ENCODE measurements at places on chromosomes 5 and 9.

DNA sequence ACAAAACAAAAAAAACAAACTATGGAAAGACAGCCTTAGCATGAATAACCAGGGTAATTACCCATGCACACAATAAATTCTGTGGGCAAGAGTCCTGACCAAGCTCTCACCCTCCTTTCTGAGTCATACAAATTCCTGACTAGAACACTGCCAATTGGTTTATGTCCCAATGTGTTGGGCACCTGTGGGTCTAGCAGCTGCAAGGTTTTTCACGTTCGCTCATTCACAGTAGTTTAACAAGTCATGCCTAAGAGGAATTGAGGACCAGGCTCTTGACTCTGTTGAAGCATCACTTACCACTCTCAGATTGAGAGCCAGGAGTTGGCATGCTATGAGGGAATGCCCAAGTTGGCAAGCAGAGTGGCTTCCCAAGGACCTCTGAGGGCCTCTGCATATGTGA is 205.5 kb upstream of the SLC24A2 start:
- DNase-seq: no peak

DNA sequence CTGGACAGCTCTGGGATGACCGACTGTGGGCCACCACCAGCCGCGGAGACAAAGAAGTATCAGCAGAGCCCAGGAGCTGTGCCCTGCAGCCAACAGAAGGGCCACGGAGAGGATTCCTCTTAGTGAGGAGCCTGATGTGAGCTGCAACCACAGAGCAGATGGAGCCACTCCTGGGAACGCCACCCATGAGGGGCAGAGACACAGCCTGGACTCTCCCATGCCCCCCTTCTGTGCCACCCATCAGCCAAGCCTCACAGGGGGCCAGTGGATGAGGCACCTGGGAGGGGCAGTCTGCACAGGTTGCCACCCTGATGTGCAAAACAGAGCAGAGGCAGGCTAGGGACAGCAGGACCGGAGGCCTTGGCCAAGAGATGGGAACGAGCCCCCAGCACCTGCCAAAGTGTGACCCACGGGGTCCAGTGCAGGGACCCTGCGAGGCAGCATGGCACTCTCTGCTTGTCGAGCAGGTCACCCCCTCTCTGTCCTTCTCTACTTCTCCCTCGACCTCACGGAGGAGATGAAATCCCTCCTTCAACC is 380.7 kb upstream of the IRX1 start:
- no peak for DNase-seq

DNA sequence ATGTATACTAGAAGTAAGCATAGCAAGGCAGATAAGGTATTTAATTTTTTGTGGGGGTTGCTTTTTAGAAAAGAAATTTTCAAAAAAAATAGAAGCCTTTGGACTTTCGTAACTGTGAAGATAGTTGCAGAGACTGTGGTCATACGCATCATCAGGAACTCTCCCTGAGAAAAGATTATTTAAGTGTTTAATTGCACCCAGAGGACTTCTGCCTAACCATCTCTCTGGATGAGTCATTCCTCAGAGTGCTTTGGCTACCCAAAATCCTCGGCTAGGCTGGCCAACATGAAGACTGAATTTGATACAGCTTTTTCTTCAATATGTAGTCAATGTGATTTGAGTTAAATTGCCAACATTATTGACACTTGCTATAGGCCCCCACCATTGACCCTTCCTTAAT is 296.4 kb downstream of the TLR4 start:
- no peak for DNase-seq

DNA sequence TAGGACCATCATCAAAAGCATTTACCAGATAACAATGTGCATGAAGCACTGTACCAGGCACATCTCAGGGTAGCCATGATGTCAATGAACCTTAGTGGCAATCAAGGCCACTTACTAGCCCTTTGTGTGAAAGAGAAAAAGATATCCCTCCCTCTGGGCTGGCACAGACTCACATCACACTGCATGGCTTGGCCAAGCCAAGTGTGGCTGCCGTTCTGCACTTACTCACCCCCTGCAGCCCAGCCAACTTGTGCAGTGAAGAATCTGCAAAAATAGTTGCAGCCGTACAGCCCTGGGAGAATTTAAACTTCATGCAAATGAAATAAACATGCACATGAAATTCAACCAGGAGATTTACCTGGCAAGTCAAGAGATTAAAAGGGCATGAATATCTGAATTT is 333.5 kb downstream of the DEPDC1B start:
- DNase-seq: no peak

- DNase-seq: no peak
Measured at GRCh38 chr5:174723979-174724483, 351 bp upstream of the MSX2 start.

- DNase-seq: no peak
Measured at GRCh38 chr9:126692041-126692758, 78.5 kb downstream of the LMX1B start.

- no peak for DNase-seq
Measured at GRCh38 chr5:134521841-134522240, 3.6 kb upstream of the JADE2 start.
